ENCODE measurements at places on chromosomes 7 and 10.

- no peak for DNase-seq
These were observed 96.0 kb downstream of the HIPK2 start for GRCh38 chr7:139681812-139682135.

DNA sequence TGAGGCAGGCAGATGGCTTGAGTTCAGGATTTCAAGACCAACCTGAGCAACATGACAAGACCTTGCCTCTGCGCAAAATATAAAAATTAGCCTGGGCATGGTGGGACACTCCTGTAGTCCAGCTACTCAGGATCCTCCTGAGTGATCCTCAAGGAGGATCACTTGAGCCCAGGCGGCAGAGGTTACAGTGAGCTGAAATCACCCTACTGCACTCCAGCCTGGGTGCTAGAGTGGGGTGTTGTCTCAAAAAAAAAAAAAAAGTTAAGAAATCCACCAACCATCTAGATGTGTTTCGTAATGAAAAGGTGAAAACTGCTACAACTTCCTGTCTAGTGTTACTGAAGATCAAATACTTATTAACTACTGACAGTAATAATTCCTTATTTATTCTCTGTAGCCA lies 8.1 kb downstream of the GLCCI1 start:
- no peak for DNase-seq

DNA sequence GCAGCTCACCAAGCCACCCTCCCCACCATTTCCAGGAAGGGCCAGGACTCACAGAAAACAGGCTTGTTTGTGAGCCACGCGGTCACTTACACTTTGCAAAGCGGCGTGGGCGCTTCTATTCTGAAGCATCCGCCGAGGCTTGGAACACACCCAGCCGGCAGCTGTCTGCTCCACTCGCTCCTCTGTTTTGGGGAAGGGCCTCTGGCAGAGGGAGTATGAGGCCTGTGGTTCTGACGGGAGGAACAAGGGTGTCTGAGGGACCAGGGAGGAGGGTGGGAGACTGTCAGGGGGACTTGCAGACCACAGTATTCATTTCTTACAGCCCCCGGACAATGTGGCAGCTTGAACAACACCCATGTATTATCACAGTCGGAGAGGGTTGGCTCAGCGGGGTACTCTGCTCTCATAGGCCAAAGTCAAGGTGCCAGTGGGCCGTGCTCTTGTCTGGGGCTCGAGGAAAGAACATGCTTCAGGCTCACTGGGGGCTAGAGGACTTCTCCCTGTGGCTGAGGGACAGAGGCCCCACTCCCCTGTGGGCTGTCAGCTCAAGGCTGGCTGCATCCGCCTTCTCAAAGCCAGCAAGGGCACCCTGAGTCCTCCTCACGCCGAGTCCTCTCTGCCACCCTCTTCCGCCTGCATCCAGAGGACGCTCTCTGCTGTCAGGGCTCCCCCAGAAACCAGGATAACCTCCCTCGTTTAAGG lies 60.4 kb upstream of the FAM20C start:
- no peak for DNase-seq

- DNase-seq: no peak
These were observed 17.7 kb upstream of the IFIT1B start for GRCh38 chr10:89360157-89360556.

DNA sequence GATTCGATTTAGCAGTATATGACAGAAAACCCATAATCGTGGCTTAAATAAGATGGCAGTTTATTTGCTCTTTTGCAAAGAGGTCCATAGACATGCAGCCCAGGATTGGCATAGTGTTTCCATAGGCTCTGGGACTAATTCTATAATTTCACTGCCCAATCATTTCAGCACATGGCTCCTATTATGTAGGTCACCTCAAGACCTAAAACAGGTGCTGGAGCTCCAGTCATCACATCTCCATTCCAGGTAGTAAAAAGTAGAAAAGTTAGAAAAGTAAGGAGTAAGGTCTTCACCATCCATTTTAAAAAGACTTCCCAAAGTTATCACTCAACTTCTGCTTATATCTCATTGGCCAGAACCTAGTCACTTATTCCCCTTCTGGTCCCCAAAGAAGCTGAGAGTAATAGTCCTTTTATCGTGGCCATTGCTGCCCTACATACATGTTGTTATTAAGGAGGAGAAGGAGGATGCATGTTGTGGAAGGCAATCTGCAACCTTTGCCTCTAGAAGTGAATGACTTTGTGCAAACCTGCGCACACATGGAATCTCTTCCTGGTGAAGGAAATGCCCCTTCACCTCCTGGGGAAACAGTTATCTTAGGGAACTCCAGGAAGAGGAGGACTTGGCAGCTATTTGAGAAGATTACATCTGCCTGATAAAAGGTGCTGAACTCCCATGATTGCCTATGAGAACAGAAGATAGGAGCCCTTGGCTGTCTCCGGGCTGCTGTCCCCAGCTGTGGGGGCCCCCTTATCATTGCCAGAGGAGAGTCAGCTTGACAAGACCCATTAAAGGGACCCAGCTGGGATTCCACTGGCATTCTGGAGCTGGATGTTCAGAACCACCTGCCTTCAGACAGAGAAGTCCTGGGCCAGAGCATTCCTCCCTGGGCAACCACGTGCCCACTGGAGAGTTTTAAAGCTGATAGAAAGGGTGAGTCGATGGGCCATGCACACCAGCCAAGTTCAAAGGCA lies 330.6 kb upstream of the ZMIZ1 start:
- no peak for DNase-seq

DNA sequence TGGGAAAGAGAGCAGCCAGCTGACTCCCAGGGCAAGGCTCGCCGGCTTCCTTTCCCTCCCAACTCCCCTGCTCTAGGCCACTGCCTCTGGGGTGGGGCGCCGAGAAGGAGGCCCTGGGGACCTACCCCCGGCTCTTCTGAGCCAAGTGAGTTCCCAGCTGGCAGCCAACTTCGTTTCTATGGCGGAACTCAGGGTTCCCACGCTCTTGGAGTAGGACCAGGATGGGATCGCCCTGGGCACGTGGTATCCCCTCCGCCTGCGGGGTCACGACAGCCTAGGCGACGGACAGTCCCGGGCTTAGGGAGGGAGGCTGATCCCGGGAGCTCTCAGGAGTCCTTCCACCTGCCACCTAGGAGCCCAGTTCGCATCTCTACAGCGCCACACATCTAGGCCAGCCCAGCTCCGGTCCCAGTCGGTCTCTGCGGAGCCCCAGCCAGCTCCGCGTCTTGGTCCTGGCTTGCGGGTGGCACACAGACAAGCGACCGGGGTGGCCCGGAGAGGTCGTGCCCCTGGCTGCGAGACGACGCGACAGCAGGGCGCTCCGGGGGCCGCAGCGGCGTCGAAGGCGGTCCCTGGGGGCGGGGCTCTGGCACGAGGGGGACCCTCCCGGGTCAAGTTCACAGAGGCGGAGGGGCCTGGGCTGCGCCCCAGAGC lies 20.5 kb upstream of the GATA3 start:
- no peak for DNase-seq

- DNase-seq: no peak
These were observed 53.2 kb upstream of the ABLIM1 start for GRCh38 chr10:114711176-114711868.

GRCh38 chr10:52394246-52394645 lies 80.2 kb downstream of the DKK1 start:
- DNase-seq: no peak

GRCh38 chr10:100996678-100997359 lies 2.8 kb upstream of the LZTS2 start:
- DNase-seq: peak; percentile 36

- no peak for DNase-seq
These were observed 265.6 kb downstream of the GFRA1 start for GRCh38 chr10:116007256-116007891.

GRCh38 chr7:155368894-155369600 lies 71.4 kb downstream of the INSIG1 start:
- no peak for DNase-seq

GRCh38 chr7:27686315-27686714 lies 23.6 kb upstream of the HIBADH start:
- no peak for DNase-seq

DNA sequence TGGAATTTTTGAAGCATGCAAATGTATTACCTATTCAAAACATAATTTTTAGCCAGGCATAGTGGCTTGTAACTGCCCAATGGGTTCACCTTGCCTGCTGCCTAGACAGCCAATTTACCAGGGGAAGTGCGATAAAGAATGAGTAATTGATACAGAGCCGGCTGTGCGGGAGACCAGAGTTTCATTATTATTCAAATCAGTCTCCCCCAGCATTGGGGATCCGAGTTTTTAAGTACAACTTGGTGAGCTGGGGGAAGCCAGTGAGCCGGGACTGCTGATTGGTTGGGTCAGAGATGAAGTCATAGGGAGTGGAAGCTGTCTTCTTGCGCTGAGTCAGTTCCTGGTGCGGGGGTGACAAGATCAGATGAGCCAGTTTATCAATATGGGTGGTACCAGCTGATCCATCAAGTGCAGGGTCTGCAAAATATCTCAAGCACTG lies 29.1 kb upstream of the NRBF2 start:
- DNase-seq: no peak

DNA sequence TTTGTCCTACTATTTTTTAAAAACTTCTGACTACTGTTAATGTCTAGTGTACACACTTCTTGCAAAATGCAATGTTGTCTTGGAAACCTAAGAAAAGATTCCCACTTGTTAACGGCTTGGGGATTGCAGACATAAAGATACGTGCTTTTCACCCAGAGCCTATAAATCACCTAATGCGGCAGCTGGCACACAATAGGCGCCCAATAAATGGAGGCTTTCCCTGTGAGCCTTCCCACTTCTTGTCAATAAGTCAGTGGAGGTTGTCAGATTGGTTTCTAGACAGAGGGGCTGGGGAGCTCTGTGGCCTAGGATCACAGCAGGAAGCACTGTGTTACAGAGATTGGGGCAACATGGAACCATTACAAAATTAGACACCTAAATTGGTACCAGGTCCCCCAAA lies 74.7 kb downstream of the VSTM4 start:
- no peak for DNase-seq

- no peak for DNase-seq
These were observed 38.0 kb upstream of the TRUB1 start for GRCh38 chr10:114899982-114900381.

GRCh38 chr10:114115661-114116445 lies 58.1 kb downstream of the CCDC186 start:
- DNase-seq: no peak

- peak; percentile 90 for DNase-seq
These were observed 102.7 kb downstream of the FAM53B start for GRCh38 chr10:124641282-124642087.

DNA sequence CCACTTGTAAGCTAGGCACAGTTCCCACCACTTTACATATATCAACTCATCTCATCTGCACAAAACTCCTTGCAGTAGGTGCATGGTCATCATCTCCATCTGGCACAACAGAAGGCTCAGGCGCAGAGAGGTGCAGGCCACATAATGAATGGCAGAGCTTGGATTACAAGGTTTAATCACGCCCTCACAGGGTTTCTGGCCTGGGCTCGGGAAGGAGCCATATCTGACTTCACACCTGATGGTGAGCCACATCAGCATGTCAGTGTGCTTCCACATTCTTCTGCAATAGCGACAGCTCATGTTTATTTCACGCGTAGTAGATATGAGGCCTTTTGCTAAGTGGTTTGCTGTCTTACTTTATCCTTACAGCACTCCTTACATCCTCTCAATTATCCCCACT lies 650.2 kb downstream of the INHBA start:
- DNase-seq: no peak

DNA sequence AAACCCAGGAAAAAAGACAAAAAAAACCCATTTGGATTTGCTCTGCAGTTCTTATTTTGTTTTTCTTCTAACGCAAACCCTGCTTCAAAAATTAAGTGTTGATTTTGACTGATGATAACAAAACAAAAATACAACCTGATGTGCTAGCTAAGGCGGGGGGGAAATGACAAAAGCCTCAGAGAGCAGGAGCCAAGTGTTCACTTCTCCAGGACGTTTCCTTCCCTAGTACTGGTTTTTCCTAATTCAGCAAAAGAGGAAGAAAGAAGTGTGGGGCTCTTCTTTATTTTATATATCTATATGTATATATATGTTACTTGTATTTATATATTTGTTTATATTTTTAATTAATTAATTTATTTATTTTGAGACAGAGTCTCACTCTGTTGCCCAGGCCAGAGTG lies 28.0 kb downstream of the SNX10 start:
- no peak for DNase-seq
